SW480 (cell line): ENCODE measurements at places on chromosomes 16 and 17.

DNA sequence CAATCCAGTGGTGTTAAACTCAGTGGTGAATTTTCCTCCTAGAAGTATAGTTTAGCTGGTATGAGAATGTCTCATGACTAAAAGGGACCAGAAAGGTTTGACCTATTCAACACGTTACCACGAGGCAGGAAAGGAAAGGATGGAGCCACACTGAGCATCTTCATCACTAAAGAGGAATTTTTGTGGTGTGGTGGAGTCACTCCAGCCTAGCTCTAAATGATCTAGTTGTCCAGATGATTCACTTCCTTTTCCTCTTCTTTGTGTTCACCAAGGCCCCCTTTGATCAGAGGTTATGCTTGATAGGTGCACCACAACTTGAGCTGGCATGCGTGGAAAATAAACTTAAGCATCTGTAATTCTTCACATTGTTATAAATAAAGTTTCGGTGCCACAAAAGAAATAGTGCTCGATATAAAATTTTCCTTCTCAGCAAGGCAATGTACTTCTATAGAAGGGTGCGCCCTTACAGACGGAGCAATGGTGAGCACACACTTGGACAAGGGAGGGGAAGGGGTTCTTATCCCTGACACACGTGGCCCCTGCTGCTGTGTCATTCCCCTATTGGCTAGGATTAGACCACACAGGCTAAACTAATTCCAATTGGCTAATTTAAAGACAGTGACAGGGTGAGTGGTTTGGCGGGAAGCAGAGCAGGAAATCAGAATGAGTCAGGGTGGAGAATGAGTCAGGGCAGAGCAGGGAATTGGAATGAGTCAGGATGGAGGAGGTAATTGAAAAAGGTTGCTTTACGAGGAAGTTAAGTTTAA is 254.6 kb downstream of the HS3ST3A1 start:
- peak; percentile 96 for DNase-seq

DNA sequence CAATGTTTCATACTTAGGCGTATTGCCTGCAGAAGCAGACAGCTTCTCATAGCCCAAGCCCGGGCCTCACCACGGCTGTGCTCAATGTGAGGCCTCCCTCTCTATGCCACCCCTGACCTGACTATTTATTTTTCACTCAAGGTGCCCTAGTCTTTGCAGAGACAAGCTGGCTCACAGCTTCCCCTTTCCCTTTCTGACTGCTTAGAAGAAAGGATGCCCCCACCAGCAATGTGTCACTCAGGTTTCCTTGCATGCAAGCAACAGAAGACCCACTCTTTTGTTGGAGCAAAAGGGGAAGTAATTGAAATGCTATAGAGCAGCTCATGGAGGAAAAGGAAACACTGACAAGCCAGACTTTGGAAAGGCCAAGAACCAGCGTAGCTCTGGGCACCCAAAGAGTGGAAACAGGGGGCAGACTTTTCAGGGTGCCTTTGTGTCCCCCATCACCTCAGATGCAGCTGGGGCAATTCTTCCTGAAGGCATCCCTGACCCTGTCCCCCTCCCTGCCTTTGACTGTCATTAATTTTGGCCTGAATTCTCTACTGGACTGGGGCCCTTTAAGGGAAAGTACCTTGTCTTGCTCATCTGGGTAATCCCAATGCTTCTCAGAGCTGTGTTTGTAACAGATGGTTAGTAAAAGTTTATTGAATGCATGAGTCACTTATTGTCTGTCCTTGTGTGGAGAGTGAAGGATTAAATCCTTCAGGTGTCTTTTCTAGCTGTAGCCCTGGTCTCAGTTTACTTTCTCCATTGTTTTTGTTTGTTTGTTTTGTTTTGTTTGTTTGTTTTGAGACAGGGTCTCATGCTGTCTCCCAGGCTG is 17.8 kb downstream of the RGS9 start:
- peak; percentile 21 for DNase-seq

- no peak for DNase-seq
These were observed 786 bp downstream of the TMC7 start for GRCh38 chr16:18984435-18985005.

- no peak for DNase-seq
These were observed 8.0 kb downstream of the TEN1 start for GRCh38 chr17:75987041-75987440.

- no peak for DNase-seq
These were observed 30.1 kb downstream of the DNAH2 start for GRCh38 chr17:7747635-7748071.

DNA sequence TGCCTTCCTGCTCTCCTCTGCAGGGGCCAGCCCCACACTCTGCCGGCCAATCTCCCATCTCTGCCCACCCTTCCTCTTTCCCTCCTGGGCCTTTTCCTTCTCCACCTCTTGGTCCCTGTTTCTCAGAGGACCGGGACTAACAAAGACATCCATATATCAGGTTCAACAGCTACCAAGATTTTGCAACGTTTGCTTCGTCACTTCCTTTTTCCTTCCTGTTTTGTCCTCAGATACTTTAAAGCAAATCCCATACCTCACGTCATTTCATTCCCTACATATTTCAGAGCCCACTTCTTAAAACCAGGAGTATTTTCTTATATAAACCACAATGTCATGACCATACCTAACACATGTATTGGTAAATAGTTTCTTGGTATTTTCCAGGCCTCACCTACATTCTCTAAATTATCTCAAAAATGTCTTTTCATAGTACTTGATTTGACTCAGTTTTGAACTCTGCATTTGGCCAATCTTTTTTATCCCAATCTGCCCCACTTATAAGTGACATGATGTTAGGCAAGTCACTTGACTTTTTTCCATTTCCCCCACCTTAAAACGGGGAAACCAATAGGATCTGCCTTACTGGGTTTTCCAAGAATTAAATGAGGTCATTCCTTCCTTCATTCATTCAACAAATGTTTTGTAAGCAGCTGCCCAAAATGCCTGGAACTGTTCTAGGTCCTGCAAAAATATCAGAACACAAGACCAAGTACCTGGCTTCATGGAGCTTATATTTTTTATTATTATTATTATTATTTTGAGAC is 7.2 kb upstream of the USP10 start:
- DNase-seq = peak; percentile 41

- DNase-seq = no peak
These were observed 684 bp downstream of the YPEL2 start for GRCh38 chr17:59331929-59332748.

GRCh38 chr17:13492737-13493122 is 109.0 kb downstream of the HS3ST3A1 start:
- no peak for DNase-seq

DNA sequence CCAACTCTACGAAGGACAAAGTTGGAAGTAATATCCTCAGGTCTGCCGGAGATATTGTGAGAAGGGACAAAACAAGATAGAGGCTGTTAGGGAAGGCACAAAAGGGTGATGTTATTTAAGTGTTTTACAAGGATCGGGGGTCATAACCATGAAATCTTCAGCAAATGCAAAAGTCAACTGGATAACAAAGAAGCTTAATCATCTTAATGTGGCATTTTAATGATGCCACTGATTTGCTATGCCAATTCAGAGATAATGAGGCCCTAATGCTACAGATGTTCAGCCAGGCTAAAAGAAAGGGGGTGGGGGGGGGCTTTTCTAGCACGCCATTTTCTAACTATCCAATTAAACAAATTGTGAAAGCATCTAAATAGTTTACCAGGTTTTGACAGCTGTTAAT is 63.1 kb downstream of the IKZF3 start:
- DNase-seq = no peak

- no peak for DNase-seq
These were observed 63.2 kb downstream of the CLEC19A start for GRCh38 chr16:19348578-19349315.

DNA sequence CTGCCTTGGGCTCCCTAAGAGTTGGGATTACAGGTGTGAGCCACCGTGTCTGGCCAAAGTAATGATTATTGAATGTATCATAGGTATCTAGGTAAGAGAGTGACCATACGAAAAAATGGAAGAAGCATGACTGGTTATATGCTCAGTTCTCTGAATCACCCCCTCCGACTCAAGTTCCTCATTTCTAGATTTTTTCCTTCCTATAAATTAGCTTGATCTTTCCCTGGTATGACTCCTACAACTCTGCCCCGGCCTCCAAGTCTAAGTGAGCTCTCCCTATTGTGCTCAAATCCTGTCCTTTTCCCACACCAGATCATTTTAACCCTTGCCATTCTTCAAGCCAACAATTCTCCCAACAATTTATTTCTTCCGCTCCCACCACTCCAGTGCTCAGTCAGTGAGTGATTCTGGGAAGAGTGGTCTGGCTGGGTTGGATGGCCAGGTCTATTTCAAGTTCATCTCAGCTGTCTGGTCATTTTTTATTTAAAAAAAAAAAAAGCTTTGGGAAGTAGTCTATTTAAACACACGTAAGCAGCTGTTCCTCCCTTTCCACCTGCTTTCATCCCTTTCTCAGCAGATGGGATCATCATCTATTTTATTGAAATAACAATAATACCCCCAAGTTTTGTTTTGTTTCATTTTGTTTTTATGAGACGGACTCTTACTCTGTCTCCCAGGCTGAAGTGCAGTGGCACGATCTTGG is 120.2 kb upstream of the HS3ST2 start:
- no peak for DNase-seq

DNA sequence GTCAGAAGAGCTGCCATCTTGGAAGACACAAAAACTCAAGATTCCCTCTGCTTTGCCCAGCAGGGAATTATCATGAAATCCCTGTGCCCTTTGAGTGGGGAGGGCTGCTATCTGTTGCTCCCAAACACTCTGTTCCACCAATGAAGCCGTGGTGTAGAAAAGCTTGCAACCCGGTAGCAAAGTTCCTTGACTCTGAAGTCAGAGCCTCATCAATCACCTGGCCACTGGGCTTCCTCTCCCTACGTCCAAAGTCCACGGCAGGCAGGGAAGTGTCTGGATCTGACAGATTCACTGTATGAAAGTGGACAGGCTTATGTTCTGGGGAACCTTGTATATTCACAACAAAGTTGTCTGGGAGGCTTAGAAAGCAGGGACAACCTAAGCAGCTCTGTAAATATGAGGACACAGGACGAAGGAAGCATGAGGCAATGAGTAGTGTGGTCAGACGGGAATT is 343.3 kb downstream of the SLC39A11 start:
- DNase-seq = no peak

DNA sequence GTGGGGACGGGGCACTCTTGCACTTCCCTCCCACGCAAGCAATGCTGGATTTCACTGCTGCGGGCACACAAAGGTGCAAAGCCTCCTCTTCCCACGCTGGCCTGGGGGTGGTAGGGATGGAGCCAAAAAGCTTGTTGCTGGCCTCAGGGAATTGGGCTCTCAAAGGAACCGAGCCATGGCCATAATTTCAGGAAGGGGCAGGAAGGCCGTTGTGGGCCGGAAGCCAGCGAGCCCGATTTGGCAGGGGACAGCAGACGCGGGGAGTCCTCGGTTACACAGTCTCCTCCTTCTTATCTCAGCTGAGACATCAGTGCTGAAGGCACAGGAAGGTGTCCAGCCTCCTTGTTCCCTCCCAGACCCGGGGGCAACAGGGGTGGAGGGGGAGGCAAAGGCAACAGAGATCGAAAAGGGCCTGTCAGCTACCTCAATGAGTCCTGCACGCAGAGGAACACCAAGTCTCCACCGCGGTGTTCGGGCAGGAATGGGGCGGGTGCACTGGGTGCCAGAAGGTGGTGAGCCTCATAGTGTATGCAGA is 59.5 kb downstream of the SLFN11 start:
- no peak for DNase-seq

GRCh38 chr17:38460716-38461630 is 32.7 kb downstream of the ARHGAP23 start:
- DNase-seq = no peak
